ENCODE measurements at places on chromosomes 5 and 9. TPM values are rescaled to one million over a fixed set of nuclear protein-coding genes. Genes with fewer than 3 reads are reported as not detected.

GRCh38 chr9:127712371-127712770 is 3.1 kb downstream of the PTRH1 start:
- no peak for DNase-seq

- DNase-seq, result no peak
These were observed 35.2 kb upstream of the IL7R start for GRCh38 chr5:35821513-35821912.

DNA sequence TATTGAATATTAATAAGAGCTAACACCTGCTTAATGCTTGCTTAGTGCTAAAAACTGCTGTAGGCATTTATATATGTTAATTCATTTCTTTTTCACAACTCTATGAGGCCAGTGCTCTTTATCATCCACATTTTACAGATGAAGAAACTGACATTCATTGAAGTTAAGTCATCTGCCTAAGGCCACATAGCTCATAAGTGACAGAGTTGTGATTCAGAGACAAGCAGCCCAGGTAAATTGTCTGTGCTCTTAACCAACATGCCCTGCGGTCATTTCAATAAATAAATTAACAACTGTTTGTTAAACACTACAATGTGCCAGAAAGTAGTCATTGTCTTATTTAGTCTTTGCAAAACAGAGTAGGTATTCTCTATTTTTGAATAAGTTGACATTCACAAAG is 1354.4 kb upstream of the C9orf72 start:
- DNase-seq, result no peak

GRCh38 chr5:142175039-142175438 is 66.5 kb downstream of the NDFIP1 start:
- DNase-seq, result no peak

- no peak for DNase-seq
These were observed 1.2 kb upstream of the SMARCA2 start for GRCh38 chr9:2013743-2014475.

DNA sequence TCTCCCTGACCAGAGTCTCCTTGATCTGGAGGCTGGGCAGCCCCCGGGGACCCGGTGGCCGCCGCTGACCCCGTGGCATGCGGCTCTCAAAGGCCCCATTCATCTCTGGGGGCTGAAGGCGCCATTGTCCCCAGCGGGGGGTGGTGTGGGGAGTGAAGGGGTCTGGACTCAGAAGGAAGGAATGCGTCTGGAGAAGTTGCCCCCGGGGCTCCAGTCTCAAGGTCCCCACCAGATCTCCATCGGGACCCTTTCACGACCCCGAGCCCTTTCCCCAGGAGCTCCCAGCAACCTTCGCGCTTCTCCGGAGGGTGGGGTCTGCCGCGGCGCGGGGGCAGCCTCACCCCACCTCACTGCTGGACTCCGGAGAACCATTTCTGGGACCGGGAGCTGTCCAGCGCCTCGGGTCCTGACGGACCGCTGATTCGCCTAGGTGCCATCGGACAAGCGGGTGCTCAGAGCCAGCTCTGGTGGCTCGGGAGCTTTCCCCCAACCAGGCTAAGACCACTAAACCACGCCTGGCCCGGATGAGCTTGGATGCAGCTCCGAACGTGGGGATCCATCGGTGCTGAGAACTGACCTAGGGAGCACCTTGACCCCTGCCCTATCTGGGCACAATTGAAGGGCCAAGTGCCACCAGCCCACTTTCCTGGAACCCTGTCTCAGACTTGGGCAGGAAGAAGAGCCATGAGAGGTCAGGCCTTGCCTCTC is 5.1 kb upstream of the PCDH1 start:
- DNase-seq, result no peak

DNA sequence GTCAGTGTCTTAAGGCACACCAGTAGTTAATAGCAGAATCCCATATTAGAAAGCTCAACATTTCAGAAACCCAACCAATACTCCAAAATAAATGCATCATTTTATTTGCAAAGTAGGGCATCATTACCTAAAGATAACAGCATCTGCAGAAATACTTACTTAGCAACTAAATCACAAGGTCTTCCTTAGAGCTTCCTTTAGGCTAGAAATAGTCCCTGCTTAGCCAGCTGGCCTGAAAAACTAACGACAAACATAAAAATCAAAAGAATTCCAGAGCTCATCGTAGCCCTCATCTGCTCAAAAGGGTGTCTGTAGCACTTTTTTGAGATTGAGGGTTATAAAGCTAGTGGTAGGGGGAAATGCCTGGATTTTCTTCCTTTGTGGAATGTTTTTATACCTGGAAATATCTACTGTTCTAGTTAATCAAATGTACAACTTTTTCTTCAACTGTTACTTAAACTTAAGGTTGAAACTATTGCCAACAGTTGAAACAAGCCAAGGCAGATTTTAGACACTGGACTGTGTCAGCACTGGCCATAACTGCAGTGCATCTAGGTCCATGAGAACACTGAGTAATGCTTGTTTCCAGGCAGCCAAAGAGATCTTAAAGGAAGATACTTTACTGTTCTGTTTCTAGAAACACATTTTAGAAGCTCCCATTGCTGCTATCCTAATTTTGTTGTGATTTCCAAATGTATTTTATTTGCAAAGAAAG is 129.4 kb upstream of the RASA1 start:
- DNase-seq, result no peak

DNA sequence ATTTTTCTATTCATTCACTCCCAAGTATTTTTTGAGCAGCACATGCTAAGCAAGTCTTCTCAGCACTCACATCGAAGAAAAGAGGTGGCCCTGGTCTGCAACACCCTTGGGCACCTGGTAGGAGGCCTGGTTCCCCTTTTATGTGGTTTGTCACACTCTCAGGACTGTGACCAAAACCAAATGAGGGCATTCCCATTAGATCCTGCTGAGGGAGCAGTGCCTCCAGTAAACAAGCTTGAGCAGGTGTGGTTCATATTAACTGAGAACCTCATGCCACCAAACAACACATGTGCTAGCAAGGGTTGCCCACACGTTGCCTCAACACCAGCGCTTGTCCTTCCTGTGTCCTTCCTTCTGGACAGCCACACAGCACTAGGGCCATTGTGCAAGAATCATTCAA is 26.9 kb upstream of the SYK start:
- DNase-seq, result no peak

DNA sequence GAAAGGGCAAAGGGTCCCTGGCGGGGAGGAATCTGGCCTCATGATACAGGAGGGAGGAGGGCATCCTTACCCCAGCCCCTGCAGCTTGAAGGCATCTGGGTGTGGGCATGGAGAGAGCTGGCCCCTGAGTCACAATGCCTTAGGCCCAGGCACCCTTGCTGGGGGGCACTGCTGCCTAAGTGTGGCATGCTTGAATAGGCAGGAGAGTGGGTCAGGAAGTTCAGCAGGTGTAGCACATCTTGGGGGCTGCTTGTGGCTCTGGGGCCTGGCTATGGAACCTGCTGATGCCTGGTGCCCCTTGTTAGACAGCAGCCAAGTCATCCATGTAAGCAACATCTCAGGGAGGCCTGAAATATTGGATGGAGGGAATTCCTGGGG is 63.1 kb downstream of the HSPA4 start:
- DNase-seq, result no peak

The C9orf50 gene
- not detected for total RNA-seq

The GABRP gene
- total RNA-seq, result not detected

- DNase-seq, result no peak
These were observed 143.5 kb downstream of the OLFM1 start for GRCh38 chr9:135230817-135231520.

DNA sequence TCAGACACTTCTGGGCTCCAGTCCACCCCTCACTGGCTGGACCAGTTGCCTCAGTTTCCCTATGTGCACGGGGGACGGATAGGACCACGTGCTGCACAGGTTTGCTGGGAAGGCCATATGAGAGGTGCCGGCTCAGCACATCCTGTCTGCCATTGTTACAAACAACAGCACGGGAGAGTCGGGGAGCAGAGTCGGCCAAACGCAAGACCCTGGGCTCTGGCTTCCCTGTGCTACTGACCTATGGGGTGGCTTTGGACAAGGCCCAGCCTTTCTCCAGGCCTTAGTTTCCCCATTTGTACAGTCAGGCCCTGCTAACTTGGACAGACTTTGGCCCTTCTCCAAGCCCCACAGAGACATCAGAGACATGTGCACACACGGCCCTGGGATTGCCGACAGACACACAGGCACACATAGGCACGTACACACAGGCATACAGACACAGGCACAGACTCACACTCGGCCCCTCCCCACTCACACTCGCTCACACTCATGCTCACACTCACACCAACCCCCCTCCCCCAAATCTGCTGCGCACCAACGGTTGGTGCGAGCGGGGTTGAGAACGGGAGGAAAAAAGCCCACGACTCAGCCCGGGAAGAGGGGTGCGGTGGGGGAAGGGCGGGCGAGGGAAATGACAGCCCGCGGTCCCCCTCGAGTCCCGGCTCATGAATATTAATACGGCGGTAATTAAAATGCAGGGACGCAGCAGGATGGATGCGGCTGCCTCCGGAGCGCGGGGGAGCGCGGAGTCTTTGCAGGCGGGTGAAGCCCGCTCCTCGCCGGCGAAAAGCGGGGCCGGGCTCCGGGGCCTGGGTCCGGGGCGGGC is 133.0 kb downstream of the C9orf50 start:
- no peak for DNase-seq

DNA sequence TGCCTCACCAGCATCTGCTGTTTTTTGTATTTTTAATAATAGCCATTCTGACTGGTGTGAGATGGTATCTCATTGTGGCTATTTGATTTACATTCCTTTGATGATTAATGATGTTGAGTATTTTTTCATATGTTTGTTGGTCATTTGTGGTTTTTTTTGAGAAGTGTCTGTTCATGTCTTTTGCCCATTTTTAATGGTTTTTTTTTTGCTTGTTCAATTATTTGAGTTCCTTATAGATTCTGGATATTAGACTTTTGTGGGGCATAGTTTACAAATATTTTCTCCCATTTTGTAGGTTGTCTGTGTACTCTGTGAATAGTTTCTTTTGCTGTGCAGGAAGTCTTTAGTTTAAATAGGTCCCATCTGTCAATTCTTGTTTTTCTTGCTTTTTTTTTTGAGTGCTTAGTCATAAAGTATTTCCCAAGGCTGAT is 148.1 kb downstream of the NPR3 start:
- no peak for DNase-seq

DNA sequence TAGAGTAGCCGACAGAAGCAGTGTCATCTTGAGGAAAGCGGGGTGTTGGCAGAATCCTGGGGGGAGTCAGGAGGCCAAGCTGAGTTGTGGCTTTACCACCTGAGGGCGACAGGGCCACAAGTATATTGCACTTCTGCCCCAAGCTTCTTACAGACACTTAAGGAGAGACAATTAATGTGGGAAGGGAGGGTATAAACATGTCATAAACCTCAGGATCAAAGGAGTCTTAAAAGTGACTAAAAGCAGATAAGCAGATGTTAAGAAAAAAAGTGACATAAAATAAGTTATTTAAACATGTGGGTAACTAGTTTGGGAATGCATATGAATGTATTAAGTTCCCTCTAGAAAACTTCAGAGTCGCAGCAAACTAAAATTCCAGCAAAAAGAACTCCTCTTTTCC is 63.9 kb downstream of the ERAP1 start:
- DNase-seq, result no peak

DNA sequence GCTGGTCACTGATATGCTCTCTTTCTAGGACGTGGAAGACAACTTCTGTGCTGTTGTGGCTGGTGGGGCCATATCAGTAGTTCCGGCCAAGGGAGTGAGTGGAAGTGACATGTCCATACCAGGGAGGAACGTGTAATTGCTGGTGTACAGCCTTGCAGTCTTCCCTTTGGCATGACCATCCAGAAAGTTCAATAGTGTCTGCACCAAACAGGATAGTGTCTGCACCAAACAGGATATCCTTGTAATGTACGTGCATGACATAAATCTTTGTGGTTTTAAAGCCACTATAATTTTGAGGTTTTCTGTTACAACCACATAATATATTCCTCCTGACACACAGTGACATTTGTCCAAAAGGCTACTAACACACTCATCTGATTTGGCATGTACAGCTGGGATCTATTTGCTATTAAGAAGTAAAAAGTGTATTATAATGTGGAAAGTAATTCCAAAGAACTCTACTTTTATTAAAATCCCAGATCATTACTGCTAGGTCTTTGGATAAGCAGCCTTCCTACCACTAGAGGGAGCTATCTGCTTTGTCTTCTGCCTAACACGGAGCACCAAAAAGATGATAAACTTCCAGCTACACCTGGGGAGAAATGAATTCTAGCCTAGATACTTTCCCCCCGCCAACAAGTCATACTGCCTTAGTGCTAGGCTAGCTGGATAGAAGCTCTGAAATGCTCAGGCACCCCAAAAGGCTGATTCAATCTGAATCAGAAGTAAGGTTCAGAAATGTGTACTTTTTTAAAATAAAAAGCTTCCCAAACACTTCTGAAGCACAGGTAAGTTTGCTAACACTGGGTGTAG is 52.7 kb downstream of the RNF145 start:
- no peak for DNase-seq

GRCh38 chr5:38453506-38453905 is 102.9 kb downstream of the LIFR start:
- no peak for DNase-seq

The MAPKAP1 gene
- 52.9 TPM for total RNA-seq

The IL31RA gene
- not detected for total RNA-seq

The GRM6 gene
- total RNA-seq, result not detected

GRCh38 chr5:30690931-30691330 is 502.6 kb upstream of the CDH6 start:
- no peak for DNase-seq

- no peak for DNase-seq
These were observed 124.3 kb downstream of the UGCG start for GRCh38 chr9:112020680-112021596.

- DNase-seq, result peak; percentile 46
These were observed 2.2 kb downstream of the TNIP1 start for GRCh38 chr5:151078490-151079262.

GRCh38 chr5:142110046-142110531 is 1.5 kb downstream of the NDFIP1 start:
- no peak for DNase-seq

DNA sequence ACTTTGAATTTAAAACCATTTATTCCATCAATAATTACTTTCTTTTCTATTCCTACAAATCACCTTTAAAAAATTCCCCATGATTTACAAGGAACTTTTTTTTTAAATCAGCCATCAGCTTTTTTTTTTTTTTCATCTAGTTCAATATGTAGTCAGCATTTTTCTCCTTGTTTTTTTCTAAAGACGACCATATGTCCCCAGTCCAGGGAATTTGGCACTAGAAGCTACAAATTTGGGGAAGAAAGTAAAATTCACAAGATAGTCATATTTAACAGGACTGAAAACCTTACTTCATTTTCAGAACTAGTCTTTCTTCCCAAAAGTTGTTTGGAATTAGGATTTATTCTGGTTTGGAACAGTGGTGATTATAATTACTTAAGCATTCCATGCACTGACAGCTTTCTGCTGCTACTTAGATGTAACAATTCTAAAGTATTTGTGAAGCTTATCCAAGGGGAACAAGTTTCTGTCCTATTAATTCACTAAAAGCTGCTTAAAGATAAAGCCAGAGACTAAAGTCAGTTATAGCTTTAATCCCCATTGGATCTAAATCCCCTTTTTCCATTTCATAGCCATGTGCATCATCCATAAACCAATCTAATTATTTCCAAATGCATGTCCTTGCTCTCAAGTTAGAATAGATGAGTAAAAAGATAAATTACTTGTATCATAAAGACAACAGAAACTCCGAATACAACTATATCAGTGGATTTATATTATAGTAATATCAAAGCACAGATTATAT is 7.4 kb upstream of the SNCAIP start:
- no peak for DNase-seq

- DNase-seq, result no peak
These were observed 661.2 kb upstream of the SEMA6A start for GRCh38 chr5:117235786-117236185.

The CYLC2 gene
- total RNA-seq, result not detected

The PCDHGC5 gene
- not detected for total RNA-seq

The ECM2 gene
- not detected for total RNA-seq

The FBXW2 gene
- total RNA-seq, result 71.2 TPM

- DNase-seq, result no peak
These were observed 383.5 kb downstream of the RASEF start for GRCh38 chr9:82679472-82679871.

The DELE1 gene
- 86.7 TPM for total RNA-seq

The ITK gene
- total RNA-seq, result 235 TPM

All from T-helper 17 cell (primary cell).